ENCODE measurements at places on chromosomes 2 and 18. TPM values are rescaled to one million over a fixed set of nuclear protein-coding genes. Genes with fewer than 3 reads are reported as not detected.

DNA sequence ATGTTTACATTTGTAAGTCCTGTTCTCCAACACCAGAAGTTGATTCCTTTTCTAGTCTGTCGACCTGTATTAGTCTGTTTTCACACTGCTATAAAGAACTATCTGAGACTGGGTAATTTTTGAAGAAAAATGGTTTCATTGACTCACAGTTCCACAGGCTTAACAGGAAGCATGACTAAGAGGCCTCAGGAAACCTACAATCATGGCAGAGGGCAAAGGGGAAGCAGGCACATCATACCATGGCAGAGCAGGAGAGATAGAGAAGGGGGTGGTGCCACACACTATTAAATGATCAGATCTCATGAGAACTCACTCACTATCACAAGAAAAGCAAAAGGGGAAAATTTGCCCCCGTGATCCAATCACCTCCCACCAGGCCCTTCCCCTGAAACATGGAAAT lies 112.8 kb upstream of the MAP3K20 start:
- no peak for DNase-seq

DNA sequence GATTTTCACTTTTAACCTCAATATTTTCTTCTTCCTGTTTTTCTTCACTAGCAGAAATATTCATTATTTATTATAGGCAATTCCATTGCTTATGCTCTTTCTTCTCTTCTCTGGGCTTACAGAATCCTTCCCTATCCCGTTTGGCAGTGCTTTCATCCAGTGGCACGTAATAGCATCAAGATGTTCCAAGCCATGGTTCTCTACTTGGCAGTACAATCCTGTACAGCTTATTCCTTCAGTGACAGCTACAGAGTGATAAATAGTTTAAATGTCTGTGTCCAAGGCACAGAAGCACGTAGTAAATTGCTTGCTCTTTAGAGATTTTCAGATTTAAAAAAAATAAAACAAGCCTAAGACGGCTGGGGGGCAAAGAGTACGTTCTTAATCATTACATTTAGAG lies 1964.3 kb downstream of the SUCLG1 start:
- DNase-seq = no peak

- DNase-seq = no peak
Observed at GRCh38 chr2:186853951-186854350, 5.0 kb upstream of the ZSWIM2 start.

GRCh38 chr2:205758500-205758899 lies 76.2 kb downstream of the NRP2 start:
- DNase-seq = no peak

SIX3 gene
- total RNA-seq = not detected

SATB2 gene
- 3.5 TPM for total RNA-seq

Data from omental fat pad (tissue), 4 donors.